ENCODE measurements at places on chromosomes 3 and 15.

GRCh38 chr3:53823026-53823955 is 22.9 kb downstream of the CHDH start:
- DNase-seq: no peak

- no peak for DNase-seq
These were observed 68.8 kb upstream of the ALDH1A3 start for GRCh38 chr15:100810831-100811230.

DNA sequence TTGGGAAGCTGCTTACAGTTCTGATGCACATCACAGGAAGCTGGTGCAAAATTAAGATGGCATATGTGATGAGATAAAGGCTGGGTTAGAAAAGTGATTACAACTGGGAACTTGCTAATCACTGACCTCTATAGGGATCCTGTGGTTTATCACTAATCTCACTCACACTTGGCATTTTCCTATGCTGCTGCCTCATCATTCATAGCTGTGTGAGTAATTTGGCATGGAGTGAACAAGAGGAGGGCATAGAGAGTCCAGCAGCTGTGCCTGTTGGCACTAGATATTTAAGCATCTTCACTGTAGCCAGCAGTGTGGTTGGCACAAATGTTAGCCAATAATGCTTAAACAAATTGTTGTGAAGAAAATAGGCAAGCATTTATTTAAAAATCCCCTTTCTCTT is 217.7 kb upstream of the CGNL1 start:
- DNase-seq: no peak

- no peak for DNase-seq
These were observed 95.0 kb downstream of the VGLL4 start for GRCh38 chr3:11548721-11549131.

DNA sequence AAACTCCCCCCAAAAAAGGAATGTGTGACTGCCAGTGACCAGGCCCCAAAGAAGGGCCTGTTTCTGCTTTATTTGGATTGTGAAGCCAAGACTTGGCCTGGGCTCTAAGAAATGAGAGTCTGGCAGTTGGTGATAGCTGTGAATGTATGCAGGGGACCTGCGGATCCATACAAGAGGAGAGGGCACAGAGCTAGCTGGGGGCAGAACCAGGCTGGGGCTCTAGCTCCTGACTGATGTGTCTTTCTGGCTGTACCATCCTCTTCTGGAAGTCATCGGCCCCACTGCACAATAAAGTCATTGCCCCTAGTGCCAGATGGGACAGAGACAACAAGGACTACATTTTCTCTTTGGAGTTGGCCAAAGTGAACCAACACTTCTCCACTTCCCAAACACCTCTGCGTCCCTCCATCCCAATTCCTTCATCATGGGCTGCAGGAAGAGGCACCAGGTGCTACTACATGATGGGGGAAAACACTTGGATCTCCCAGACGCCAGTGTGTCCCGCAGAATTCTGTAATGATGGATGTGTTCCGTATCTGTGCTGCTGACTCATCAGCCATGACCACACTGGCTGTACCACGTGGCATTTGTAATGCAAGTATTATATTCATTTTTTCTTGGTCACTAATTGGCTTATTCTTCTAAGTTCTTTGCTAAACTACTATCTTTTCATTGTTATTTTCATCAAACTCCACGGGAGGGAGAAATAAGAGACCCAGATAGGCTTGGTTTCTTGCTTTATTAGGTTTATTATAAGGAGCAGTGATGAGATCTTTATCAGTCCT is 1.7 kb upstream of the PLA2G4F start:
- DNase-seq: no peak

GRCh38 chr3:178172121-178172520 is 364.1 kb upstream of the KCNMB2 start:
- no peak for DNase-seq

GRCh38 chr15:29926083-29926388 is 103.8 kb upstream of the TJP1 start:
- no peak for DNase-seq
